ENCODE measurements at places on chromosomes 6 and 20.

GRCh38 chr6:169592558-169592957 lies 109.3 kb downstream of the WDR27 start:
- DNase-seq: no peak

- no peak for DNase-seq
These were observed 251.9 kb downstream of the UST start for GRCh38 chr6:148998704-148999103.

DNA sequence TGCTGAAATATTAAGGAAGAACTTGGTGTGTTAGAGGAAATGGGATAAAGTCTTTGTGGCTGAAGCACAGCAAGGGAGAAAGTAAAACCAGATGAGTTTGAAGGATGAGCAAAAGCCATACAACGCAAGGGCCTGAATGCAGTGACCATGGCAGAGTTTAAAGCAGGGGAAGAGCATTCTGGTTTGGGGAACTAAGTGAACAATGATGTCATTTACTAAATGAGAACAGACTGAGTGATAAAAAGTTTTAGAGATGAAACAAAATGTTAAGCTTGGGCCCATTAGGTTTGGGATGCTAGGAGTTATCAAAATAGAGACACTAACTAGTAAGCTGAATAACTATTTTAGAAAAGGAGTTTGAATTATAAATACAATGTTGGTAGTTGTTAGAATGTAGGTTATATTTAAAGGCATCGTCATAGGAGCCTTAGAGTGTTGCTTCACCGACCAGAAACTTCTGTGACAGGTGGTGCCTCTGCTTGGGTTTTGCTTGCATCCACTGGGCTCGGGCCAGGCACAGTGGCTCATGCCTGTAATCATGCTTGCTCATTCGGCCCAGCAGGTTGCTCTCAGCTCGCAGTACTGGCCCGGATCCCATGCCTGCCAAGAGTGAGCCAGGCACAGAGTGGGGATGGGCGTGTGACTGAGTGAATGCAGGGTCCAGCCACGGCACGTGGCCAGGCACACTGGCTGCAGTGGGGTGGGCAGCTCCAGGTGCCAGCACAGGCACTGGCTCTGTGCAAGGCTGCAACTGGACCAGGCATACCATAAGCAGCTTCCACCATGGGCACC lies 37.4 kb upstream of the OPRM1 start:
- DNase-seq: no peak

DNA sequence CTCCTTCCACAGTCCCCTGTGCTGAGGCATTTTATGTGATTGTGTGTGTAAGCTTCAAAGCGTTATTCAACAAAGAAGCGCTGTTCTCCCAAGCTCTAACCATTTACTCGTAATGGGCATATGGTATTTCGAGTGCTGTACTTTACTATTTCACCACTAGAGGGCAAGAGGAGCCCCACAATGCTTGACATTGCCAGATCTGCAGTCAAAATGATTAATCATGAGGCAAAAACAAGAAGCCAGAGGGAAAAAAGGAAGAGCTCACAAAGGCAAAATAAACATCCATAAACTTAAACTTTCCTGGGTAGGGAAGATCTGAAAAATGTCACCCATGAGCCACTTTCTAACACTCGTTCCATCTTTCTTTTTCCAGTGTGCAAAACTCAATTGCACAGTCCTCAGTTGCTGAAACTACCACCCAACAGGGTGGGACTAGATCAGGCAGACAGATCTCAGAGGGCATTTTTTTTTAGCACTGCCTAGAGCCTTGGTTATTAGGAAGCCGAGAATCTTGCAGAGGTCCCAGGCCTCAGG lies 215.0 kb upstream of the PLCB4 start:
- no peak for DNase-seq

GRCh38 chr20:1345030-1345755 lies 16.3 kb upstream of the SDCBP2 start:
- DNase-seq: no peak

- DNase-seq: no peak
These were observed 114.0 kb downstream of the AFG1L start for GRCh38 chr6:108408861-108409260.

DNA sequence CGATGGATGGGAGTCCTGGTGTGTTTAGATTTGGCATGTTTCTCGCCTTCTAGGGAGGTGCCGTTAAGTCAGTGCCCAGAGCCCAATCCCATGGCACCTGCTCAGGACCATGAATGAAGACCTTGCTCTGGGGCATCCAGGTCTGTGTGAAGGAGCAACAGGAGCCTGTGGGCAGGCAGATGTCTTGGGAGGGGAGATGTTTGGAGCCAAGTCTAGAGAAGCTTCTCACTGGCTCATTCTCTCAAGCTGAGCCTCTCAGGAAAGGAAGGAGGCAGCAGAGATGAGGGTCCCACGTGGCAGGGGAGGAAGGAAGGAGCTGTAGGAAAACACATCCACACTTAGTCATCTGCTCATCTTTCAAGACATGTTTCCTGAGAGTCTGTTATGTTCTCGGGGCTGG lies 9.5 kb upstream of the SIRPB1 start:
- no peak for DNase-seq

DNA sequence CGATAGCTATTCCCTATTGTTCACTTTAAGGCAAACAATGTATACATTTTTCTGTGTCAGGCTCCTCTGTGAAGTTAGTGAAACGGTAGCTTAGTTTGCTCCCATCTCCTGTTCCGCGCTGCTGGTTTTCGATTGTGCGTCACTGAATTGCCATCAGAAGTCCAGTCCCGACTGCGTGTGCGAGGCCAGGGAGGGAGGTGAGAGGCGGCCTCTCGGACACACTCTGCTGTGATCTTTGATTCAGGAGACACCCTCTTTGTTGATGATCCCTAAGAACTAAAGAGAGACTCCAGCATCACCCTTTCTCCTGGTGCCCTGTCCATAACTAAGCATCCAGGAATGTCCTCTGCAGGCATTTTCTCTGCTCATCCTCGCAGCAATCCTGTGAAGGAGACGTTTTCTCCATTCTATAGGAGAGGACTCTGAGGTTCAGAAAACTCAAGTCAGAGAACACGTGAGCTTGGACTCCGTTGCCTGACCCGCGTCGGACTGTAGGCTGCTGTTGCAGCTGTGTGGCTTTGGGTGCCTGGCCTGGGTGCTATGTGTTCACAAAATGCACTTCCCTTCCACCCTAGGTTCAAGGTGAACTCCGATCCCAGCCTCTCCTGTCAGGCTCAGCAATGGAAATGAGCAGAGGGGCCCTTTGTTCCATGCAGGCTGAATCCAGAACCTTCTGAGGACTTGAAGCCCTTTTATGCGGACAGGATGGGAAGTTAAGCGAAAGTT lies 24.1 kb upstream of the UNC93A start:
- no peak for DNase-seq

DNA sequence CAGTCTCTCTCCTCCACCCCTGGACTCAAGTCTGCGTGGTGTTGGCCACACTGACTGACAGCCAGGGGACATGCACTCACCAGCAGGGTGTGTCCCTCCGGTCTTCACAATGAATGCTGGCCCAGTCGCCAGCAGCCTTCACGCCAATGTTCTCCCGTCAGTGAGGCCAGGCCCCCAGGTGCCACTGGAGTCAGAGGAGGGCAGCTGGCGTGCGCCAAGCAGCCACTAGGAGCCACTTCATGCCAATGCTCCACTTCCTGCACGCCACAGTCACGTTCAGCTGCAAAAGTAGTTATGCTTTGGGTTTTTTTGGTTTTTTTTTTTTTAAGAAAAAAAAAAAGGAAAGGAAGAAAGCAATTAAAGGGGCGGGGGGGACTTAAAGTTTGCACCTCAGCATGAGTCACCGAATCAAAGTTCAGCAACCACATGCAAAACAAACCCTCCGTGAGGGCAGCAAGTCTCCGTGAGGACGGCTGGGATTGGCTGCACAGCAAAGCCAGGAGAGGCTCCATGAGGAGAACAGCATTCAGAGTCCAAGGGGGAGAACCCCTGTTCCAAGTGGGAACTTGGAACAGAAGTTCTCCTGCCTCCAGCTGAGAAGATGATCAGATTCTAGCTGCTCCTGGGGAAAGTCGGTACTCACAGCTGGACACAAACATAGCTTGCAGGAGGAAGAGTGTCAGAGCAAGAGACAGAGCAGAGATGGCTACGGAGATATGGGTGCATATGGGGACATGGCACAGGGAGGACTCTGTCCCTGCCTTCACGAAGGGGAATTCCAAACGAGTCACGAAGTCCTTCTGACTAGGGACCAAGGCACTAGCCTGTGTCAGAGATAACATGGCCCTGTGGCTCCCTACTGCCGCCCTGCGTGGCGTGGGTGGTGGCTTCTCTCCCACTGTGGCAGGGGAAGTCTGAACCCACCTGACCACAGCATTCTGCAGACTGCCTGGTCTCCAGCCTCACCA lies at the start of gene ZC3H12D:
Gene ZC3H12D (minus strand): TSS at position 282 of the 968 bp plus-strand sequence. CDS start 10,471 bp downstream, outside the sequence.
- peak; percentile 83 for DNase-seq

DNA sequence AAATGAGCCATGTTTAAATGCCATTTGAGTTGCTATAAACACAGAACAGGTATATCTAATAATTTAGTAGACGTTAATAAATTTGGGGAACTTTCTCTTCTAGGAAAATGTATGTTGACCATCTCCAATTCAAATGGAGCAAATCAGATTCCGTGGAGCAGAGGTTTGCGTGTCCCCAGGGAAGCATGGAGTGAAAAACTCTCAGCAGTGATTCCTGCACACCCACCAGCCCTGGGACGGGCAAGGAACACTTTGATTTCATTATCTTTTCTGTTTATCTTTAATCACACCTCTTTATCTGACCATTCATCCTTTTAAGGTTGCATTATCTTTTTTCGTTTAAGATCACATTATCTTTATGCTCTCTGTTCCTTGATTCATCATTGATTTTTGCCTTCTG lies 95.0 kb downstream of the RNASET2 start:
- no peak for DNase-seq

- DNase-seq: no peak
These were observed 283.9 kb upstream of the RIMS1 start for GRCh38 chr6:71602385-71603007.

GRCh38 chr6:80436663-80437062 lies 330.2 kb downstream of the BCKDHB start:
- DNase-seq: no peak

DNA sequence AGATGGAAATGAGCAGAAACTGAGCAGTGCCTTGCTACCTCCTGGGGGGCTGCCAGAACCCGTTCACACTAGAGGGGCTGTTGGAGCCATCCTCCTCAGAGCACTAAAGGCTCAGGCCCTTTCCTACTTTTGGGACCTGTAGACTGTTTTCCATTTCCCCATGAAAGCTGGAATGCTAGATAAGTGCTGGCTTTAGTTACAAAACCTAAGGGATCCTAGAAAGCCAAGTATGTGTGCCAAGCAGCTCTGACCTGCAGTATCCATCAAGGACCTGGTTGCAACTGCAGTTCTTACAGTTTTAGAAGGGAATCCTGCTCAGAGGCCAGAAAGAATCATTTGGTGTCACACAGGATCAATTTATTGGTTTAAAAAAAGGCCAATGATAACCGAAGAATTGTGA lies 176.7 kb upstream of the COL21A1 start:
- no peak for DNase-seq

DNA sequence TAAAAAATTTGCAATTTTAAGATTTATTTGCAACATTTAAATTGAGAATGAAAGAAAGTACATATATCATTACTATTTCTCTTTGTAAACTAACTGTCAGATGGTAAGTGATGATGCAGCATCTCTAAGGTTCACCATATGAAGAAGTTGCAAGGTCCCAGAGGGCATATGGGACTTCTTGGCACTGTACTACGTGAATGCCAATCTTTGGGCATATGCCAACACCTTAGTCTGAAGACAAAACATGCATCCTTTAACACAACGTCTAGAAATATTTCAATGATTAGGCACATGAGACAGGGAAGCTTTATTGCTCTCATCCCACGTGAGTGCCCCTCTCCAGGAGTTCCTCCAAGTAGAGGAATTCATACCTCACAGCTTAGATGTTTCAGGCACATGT lies 66.8 kb downstream of the CDK19 start:
- no peak for DNase-seq

GRCh38 chr6:111918825-111919224 lies 45.6 kb upstream of the FYN start:
- DNase-seq: no peak

GRCh38 chr20:24985802-24986201 lies 6.7 kb downstream of the APMAP start:
- no peak for DNase-seq

DNA sequence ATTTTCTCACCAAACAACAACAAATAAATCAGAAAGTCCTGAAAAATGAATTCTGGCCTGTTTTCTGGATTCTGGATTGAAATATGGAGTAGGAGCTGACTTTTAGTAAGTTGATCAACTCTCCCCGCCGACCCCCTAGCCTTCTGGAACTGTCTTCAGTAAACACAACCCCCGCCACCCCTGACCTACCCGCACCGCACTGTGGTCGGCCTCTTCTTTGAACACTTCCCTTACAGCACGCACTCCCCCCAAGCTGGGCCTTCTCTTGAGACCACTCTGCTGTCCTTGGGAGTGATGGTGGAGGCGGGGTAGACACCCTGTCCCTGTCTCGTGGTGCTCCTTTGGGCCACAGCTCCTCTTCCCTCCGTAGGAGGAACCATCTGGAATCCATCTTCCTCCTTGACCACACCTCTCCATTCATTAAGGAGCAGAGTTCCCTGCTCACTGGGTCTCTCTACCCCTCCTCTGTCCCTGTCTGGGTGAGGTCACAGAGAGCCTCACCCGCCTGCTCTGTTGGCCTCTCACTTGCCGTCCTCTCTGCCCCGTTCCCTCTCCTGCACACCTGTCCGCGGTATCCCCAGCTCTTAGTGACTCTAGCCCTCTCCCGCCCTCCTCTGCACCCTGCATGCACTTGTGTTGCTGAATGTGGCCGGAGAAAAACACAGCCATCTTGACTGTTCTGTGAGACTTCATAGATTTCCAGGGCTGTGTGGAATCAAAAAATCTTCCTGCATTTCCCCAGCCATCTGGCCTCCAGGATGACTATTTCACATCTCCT lies 19.1 kb downstream of the SYNJ2 start:
- no peak for DNase-seq

DNA sequence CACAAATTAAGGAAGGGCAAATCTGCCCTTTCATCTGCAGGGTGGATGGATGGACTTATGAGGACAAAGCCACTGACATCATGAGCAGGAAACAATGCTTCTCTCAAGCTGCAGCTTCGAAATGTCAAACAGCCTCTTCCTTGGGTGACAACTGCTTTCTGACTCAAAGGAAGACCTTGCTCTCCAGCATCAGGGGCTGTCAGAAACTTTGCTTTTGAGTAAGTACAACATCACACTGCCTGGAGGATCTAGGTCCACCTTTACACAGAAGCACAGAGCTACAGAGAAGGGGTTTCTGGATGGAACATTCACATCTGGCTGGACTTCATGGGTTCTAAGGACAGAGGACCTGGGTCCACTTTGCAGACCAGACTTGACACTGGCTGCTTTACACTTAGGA lies 5.9 kb downstream of the CST1 start:
- DNase-seq: no peak

GRCh38 chr6:149840345-149841075 lies 23.6 kb downstream of the LRP11 start:
- DNase-seq: peak; percentile 8

Measured in effector CD4-positive, alpha-beta T cell (primary cell).